Activated T-cell treated with anti-CD3 and anti-CD28 coated beads, Interleukin-2, amount 50 U/mL, for 72 hours (primary cell): ENCODE measurements at places on chromosomes 4 and X.

DNA sequence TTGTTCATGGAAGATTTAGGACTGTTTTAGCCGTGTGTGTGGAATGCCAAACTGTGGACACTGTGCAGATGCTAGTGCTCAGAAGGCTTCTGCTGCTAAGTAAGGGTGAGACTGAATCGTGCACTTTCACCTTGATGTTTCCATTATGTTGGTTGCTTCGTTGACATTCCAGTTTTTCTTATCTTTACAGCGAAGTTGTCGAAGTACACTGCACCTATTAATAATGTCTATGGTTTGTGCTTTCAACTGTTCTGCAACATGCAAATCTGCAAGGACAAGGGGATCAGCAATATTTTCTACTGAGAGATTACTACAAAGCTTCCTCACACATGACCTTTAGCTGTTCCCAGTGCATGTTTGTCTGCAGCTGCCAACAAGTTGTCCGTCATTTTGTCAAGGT is 67.7 kb downstream of the UGT2A3 start:
- DNase-seq: no peak

DNA sequence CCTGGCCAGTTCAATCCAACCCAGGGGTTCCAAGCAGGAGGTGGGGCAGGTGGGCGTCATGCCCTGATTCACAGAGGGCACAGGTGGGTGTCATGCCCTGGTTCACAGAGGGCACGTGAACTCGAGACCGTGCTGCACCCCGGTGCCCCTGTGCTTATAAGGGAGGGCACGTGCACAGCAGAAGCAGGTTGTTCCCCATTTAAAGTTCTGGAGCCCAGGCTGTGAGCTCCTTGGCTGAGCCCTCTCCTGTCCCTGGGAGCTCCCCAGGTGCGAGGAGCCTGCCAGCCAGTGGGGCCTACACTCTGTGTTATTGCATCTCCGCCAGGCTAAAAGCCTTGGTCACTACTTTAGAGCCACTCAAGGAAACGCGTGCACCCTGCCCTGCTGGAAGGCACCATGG is 3.2 kb upstream of the CPZ start:
- DNase-seq: no peak

DNA sequence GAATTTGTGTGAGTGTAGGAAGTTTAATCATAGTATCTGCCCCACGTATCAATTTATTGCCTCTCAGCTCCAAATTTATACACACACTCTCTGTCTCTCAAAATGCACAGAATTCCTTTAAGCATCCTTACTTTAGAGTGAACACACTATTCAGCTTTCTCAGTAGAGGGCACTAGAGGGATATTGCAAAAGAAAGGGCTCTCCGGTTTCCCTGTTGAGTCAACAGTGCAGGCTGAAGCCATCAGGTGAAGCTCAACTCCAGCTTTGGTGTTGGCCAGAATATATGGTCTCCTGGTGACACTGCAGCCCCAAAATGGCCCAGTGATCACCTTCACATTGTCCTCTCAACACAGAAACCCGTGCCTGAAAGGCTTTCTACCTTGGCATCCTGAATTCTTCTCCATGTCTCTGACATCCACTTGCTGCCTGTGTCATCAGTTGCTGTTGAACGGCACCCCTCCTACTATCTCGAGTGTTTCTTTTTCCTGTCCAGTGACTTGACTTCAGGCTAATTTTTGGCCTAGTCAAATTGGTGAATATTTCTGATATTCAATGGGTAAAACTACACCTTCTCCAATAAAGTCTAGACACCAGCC is 670.5 kb downstream of the GABRG1 start:
- no peak for DNase-seq

- no peak for DNase-seq
These were observed 89.6 kb upstream of the KIT start for GRCh38 chr4:54568184-54568583.

DNA sequence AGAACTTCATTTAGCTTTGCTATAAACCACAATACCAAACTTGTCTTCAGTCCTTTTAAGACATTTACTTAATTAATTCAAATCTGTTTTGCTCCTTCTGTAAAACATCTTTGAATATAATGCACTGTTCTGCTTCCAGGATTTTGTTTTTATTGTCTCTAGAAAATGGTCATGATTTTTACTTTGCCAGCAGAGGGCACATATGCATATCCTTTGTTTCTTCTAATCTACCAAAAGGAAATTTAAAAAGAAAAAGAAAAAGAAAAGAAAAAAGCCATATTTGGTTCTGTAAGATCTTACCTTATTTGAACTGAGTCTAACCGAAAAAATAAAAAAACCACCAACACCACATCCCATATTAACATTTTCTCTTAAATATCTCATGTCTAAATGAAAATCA is 101.9 kb upstream of the CCSER1 start:
- no peak for DNase-seq

DNA sequence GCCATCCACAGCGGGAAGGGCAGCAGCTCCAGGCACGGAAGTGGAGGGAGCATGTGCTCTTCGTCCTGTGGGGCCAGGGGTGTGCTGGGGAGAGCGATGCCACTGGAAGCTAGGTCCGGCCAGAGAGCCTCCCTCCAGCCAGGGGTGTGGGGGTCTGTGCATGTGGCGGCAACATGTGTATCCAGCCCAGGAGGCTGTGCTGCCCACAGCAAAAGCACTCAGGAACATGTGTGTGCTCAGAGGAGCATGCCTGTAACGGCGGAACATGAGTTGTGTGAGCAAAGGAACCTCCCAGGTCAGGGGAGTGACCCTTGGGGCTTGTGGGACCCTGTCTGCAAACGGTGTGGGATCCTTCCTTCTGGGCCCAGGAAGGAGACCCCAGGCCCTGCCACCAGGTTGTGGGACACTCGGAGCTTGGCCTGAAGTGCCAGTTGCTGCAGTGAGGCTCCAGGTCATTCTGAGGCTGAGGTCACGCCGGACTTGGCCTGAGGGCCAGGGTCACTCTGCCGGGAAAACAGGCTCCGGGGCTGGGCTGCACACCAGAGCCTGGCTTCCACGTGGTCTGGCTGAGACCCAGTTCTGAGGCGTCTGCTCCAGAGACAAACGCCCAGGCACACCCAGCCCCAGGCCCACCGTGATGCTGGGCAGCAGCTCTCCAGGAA is 37.2 kb downstream of the CPLX1 start:
- DNase-seq: no peak

- DNase-seq: no peak
These were observed 36.6 kb upstream of the UGT2A1 start for GRCh38 chr4:69689599-69689998.

- peak; percentile 15 for DNase-seq
These were observed 127.5 kb upstream of the RADX start for GRCh38 chrX:106484233-106484632.

DNA sequence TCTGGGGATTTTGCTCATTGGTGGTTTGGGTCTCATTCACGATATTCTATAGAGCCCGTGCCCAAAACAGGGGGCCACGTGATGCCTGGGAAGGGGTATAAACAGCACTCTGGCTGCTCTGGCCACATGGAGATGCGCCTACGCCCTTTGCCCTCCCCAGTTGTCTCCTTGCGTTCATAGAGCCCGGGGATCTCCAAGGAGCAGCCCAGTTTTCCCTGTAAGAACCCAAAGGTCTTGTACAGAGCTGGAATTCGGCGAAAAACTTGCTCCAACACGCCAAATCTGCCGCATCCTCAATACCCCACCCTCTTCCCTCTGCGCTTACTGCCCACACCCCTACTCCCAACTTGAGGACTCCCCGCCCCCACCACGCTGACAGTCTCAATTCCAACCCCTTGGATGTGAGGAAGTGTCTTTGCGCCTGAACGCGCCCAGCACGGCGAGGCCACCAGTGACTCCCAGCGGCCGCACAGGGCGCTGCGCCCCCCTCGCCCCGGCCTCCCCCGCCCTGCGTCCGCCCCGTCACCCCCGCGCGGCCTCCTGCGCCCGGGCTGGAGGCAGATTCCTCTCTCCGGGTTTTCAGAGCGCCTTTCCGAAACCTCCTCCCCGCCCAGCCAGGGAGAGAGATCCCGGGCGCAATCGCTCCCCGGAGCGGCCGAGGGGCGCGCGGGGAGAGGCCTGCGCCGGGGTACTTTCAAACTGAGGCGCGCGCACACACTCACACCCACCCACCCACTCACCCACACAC is at the start of gene NHS:
Gene NHS (plus strand): TSS at position 582 of the 748 bp plus-strand sequence. CDS start 558 bp downstream, outside the sequence.
- DNase-seq: peak; percentile 34

- DNase-seq: no peak
These were observed 163.2 kb downstream of the PRKX start for GRCh38 chrX:3550160-3550751.

DNA sequence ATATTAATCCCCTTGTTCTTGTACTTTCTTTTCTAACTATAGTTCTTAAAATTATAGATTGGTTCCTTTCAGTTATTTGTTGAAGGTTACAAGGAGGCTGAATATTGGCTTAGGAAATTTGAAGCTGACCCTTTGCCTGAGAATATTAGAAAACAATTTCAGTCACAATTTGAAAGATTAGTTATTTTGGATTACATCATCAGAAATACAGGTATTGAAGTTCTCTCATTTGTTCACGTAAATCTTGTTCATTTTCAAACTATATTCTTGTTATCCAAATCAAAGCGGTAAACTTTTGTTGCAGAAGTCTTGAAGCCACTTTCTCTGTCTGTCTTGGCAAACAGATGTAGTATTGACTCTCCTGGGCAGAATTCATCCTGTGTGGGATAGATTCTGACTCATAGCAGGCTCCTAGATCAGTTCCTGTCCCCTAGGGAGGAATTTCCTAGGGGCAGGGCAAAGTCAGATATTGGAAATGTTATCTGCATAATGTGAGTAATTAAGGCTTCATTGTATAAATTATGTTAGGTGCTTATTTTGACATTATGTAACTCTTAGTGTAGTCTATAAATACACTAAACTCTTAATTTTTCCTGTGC is 25.2 kb downstream of the PI4K2B start:
- no peak for DNase-seq

DNA sequence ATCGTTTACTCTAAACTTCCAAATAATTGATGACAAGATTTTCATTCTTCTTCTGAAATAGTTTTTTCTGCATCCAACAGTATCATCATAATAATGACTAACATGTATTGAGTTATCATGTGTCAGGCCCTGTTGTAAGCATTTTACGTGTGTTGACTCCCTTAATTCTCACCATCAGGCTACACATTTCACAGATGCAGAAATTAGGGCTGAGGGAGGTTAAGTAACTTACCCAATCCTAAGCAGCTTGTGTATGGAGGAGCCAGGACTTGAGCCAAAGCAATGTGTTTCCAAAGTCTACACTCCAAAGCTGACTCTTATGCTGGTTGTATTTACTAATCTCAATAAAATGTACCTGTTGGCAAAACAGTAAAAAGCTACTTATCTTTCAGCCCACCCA is 11.2 kb upstream of the KDR start:
- DNase-seq: no peak

- no peak for DNase-seq
These were observed 47.0 kb downstream of the BEND2 start for GRCh38 chrX:18173494-18174180.

- no peak for DNase-seq
These were observed 628.0 kb downstream of the IL1RAPL1 start for GRCh38 chrX:29215251-29215650.

- no peak for DNase-seq
These were observed 11.9 kb downstream of the LRPAP1 start for GRCh38 chr4:3520276-3520675.

DNA sequence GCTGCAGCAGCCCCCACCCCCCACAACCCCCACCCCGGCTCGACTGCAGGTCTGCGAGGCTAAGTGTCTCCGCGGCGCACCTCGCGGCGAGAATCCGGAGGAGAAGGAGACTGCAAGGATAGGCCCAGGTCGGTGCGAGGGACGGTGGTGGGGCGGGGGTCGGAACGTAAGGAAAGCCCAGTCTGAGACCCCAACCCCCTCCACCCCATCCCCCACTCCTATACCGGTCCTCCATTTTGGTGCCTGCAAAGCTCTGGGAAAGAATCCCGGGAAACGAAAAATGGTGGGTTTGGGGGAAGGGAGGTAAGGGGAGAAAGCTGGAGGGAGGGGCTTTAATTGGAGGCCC is 614 bp downstream of the BEX3 start:
- DNase-seq: peak; percentile 7

DNA sequence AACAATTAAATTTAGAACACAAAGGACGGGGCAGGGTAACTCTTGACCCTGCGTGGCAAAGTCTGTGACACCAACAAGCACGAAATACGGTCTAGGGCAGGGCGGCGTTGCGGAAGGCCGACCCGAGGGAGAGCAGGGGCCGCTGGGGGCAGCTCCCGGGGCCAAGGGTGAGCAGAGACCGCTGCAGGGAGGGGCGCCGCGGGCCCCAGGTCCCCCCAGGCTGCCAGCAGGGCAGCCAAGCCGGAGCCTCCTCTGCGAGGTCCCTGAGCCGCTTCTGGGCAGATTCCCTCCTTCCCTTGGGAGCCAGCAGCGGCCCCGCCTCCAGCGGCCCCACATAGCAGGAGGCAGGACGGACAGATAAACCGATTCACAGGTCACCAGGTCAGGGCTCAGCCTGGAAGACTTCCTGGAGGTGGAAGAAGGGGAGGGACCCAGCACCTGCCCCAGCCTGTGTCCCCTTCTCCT is 90.2 kb downstream of the FAM53A start:
- DNase-seq: no peak

GRCh38 chr4:71857713-71858451 is 74.0 kb upstream of the GC start:
- no peak for DNase-seq

DNA sequence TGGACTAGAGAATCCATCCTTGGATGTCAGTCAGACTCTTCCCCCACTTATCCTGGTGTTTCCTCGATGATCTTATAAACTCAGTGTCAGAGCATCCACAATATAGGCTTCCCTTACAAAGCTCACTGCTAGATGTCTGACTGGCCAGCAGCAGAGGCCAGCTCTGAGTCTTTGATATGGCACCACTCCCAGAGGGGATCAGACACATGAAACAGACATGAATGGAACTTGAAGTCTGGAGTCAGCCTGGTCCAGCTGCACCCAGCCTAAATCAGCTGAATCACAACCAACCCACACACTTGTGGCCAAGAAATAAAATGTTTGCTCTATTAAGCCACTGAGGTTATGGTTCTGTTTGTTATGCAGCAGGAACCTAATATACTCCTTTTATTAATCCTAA is 129.6 kb upstream of the MED14 start:
- no peak for DNase-seq

- DNase-seq: peak; percentile 78
These were observed 30.8 kb downstream of the RTL5 start for GRCh38 chrX:72100824-72101351.

DNA sequence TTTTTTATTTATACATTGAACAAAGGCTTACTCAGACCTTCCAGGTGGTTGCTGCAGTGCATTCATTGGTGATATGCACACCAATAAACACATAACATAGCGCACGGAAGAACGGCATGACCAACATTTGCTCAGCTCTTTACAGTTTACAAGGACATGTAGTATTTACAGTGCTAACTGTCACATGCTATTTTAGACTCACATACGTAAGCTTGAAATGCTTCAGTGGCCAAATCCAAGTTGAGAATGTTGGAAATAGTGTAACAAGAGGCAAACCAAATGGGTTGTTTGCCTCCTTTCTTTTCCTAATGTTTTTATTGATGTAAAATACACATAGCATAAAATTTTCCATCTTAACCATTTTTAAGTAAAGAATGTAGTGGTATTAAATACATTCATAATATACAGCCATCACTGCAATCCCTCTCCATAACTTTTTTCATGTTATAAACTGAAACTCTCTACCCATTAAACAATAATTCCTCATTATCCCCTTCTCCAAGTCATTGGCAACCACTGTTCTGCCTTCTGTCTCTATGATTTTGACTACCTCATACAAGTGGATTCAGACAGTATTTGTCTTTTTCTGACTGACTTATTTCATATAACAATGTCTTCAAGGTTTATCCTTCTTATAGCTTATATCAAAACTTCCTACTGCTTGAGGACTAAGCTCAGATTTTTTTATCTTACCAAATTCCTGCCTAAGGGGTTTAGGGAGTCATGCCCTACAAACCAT is 1722.9 kb upstream of the AGA start:
- DNase-seq: no peak
